GM04503 (cell line): ENCODE measurements at places on chromosomes 2 and 18.

GRCh38 chr2:206438196-206438724 is 5.1 kb upstream of the ADAM23 start:
- no peak for DNase-seq

GRCh38 chr2:96120091-96120720 is 3.8 kb upstream of the ADRA2B start:
- no peak for DNase-seq

DNA sequence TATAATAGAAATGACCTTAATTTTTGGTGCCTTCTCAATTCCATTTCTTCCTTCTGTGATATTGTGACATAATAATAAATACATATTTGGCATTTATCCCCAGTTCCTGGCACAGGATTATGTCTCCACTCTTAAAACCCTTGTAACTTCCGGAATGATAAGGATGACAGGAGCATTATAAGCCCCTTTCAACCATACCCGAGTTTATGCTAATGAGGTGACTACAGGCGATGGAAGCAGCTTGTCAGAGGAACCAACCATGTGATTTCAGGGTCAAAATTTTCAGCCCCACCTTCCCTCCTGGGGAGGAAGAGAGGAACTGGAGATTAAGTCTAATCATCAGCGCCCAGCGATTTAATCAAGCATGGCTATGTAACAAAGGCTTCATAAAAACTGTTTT is 528.5 kb upstream of the CRIM1 start:
- DNase-seq = no peak

GRCh38 chr2:187017438-187017837 is 168.5 kb upstream of the ZSWIM2 start:
- no peak for DNase-seq

GRCh38 chr2:53242090-53242489 is 525.5 kb upstream of the CHAC2 start:
- DNase-seq = no peak

DNA sequence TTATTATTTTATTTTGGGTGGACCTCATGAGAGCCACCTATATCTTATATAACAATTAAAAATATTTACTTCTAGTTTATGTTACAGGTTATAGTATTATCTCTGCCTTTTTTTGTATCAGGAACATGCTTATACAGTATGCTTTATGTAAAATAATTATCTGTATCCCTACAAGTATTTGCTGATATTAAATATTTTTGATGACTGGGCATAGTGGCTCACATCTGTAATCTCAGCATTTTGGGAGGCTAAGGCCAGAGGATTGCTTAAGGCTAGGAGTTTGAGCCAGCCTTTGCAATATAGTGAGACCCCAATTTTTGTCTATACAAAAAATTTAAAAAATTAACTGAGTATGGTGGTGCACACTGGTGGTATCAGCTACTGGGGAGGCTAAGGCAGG is 39.6 kb downstream of the MOB4 start:
- DNase-seq = no peak

DNA sequence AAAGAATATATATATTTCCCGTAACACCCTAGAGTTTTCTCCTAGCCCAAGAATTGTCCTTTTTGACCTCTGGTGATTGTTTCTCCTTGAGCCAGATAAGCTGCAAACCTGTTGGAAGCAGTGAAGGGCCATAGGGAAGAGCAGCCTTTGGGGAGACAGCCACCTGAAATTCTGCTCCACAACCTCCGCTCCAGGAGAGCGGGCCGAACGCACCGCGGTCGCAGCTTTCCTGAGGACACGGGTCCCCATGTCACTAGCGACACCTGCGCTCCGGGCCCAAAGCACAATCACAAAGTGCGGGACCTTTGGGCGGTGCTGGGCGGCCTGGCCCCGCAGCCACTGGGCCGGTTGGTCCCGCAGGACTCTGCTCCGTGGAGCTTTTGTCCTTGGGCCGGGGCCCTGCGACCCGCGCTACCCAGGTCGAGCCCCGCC is 557 bp upstream of the DSG2 start:
- no peak for DNase-seq

DNA sequence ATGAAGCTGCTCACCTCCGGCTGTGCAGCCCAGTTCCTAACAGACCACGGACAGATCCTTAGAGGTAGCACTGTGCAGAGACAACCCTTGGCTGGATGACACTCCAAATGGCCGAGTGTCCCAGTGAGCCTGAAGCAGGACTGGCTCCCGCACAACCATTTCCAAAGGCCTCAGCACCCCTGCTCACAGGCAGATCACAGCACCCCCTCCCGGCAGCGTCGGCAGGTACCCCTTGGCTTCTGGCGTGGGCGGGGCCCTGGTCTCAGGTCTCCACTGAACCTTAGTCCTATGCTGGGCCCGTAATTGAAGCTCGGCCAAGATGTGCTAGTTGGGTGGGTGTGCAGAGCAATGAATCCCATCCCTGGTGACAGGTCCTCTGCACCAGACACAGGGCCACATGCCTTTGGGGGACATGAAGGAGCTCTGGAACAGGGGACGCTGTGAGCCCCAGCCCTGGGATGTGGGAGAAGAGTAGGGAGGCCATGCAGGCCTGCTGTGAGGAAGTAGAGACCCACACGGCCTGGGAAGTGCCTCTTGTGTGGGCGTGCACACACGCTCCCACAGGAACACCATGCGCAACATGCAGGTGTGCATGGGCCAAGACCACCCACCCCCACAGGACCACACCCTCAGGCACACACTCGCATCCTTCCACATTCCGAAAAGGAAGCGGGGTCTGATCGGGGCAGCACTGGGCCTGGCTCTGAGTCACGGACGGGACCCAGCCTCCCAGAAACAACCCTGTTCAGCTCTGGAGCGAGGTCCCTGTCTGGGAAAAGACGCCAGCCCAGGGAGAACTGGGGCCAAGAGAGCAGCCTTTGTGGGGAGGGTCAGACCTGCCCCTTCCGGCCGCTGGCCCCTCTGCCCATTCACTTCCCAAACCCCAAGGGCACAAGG is 2.8 kb downstream of the DUSP2 start:
- DNase-seq = no peak

- DNase-seq = no peak
Observed at GRCh38 chr2:104863468-104864279, 9.8 kb downstream of the POU3F3 start.
